ENCODE measurements at places on chromosomes 5 and 9.

- no peak for DNase-seq
Measured at GRCh38 chr5:120231563-120231962, 232.5 kb upstream of the PRR16 start.

DNA sequence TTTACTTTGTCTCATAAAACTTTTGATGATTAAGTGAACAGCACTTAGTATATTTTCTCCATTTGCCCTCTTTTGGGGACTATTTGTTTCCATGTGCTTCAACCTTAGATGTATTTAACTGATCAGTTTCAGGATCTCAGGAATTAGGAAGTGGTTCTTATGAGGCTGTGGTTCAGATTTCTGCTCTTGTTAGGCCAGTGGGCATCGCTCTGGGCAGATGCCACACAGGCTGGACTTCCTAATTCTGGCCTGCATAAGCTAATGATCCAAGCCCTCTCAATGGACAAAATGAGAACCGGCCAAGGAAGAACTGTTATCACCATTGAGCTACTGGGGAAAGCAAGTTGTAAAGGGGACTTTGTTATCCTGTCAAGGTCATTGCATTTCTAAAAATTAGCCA lies 6.9 kb downstream of the ARHGAP26 start:
- no peak for DNase-seq

- no peak for DNase-seq
Measured at GRCh38 chr9:134807716-134808446, 72.7 kb upstream of the FCN2 start.

GRCh38 chr5:89342106-89342876 lies 459.3 kb upstream of the MEF2C start:
- DNase-seq: no peak

GRCh38 chr5:87503004-87503403 lies 90.3 kb upstream of the CCNH start:
- no peak for DNase-seq

All from stimulated activated CD8-positive, alpha-beta memory T cell treated with anti-CD3 and anti-CD28 coated beads, Interleukin-4, amount 100 ng/mL, for 4 hours (primary cell).